ENCODE measurements at places on chromosomes 4 and X.

DNA sequence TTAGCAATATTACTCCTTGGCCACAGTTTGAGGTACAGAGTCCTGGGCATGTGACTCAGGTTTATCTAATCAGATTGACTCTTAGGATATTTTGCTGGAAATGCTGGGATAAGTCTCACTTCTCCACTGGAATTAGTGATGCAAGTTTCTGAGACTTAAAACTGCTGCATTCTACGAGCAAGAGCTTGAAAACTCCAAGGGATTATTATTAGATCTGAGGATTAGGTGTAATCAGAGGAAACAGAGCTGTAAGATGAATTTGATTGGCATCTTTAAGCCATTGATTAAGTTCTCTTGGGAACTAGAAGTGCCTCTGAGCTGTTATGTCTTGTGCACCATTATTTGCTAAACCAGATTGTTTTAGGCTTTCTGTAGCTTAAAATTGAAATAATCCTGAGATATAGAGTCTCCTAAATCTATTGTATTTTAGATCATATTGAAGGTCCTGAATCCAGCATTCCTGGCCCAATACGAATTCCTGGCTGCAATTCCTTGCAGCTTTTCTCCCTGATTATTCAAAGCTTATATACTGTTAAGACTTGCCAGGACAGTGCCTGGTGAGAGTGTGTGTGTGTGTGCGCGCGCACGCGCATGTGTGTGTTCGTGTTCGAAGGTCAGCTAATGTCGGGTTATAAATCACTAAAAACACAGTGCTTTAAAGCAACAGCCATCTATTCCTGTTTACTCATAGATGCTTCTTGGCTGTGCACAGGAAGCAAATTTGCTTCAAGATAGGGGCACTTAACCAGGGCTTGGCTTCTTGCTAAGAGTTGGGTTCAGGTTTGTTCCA, 735.1 kb downstream of the STIM2 start:
- DNase-seq = no peak

DNA sequence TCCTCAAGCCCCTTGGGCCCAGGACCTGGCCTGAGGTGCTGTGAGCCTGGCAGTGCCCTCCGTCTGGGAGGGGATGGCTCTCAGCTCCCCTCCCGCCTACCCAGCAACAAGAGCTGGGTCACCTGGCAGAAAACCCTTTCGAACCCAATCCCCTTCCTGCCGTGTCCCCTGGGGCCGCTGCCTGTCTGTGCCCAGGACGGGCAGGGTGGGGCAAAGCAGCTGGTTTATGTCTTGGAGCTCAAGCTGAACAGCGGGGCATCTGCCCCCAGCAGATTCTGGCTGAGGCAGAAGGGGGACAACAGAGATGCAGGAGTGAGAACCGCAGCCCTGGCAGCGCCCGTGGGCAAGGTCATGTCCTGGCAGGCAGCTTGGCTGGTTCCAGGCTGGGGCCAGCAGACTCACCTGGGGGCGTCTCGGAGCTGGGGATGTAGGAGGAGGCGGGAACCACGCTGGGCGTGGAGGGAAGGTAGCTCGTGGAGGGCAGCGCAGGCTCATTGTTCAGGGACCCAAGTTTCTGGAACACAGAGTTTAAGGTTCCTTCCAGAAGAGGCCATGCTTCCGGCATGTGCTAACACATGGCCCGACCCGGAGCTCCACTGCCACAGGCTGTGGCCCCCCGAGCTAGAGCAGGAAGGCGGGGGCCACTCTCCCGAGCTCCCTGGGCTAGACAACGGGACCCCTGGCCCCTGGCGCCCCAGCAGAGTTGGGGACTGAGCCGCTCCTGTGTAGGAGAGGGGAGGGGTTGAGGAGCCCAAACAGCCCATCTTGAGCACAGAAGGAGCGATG, 24.2 kb downstream of the NELFA start:
- DNase-seq = no peak

GRCh38 chr4:146275370-146275769, 61.0 kb downstream of the REELD1 start:
- DNase-seq = no peak

- DNase-seq = no peak
These were observed 43.7 kb downstream of the BBS12 start for GRCh38 chr4:122775987-122776836.

GRCh38 chrX:77415882-77416281, 31.3 kb upstream of the FGF16 start:
- no peak for DNase-seq
